NCI-H2029 (cell line): ENCODE measurements at places on chromosomes 16 and 17.

- no peak for DNase-seq
Observed at GRCh38 chr16:85750146-85750826, 610 bp downstream of the C16orf74 start.

DNA sequence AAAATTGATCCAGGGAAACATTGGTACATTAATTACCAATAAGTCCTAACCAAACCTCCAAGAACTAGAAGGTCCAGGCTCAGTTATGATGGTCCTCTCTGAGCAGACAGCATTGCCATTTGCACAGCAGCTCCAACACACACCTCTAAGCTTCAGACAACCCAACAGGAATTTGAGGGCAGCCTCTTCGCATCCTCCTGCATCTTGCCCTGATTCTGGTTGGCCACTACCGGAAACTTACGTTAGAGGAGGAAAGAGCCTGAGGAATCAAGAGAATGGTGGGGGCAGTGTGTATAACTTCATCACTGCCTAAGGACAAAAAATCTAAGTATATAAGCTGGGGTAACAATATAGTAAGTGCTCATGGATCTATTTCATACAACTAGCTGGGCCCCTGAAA is 15.7 kb downstream of the FAM117A start:
- DNase-seq, result no peak

DNA sequence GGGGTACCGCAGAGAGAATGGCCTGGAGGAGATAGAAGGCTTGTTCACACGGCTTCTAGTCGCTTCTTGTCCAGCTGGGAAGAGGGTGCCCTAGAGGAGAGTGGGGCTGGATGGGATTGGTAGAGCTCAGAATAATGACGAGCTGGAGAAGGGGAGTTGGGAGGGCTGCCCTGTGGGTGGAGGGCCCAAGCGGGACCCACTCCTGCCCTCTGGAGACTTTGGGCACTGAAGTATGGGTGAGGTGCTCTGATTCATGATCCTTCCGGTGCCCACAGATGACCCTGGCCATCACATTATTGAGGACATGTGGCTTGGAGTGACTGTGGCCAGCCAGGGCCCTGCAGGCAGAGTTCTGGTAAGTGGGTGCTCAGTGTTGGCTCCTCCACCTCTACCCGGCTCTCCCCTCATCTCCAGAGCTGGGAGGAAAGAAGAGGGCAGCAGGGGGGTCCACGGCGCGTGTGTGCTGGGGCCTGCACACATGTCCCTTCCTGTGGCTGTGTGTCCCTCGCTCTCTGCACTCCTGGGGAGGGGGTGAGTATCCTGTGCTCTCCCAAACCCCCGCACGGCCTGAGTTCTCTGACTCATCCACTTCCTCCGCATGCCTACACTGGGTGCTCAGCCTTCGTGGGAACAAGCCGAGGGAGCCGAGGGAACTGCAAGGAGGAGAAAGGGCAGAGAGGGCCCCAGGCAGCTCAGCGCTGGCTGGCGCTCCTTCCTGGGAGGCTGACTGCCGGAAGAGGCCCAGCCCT is 8.5 kb downstream of the ITGA3 start:
- DNase-seq, result no peak

DNA sequence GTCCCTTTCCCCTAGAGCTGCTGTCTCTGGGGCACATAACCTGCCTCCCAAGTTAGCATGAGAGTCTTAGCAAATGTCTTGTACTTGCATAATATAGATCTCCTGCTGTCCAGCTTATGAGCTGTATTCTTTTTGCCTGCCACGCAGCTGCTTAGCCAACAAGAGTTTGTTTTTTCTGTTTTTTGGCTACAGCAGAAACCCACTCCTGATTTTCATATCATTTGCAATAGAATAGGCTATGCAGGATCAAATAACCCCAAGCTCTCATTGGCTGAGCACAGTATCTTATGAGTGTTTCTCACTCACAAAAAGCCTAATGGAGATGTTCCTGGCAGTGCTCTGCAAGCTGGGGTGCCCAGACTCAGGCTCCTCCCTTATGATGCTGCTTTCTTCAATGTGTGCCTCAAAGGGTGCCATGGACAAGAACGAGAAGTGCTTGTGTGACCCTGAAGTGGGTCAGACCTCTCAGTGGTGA is 23.1 kb downstream of the B9D1 start:
- DNase-seq, result no peak

- DNase-seq, result no peak
Observed at GRCh38 chr16:79099716-79100115, 500.8 kb downstream of the MAF start.

GRCh38 chr16:89748921-89749320 is 27.6 kb downstream of the ZNF276 start:
- DNase-seq, result no peak

- no peak for DNase-seq
Observed at GRCh38 chr16:59324462-59324861, 590.3 kb upstream of the GOT2 start.

DNA sequence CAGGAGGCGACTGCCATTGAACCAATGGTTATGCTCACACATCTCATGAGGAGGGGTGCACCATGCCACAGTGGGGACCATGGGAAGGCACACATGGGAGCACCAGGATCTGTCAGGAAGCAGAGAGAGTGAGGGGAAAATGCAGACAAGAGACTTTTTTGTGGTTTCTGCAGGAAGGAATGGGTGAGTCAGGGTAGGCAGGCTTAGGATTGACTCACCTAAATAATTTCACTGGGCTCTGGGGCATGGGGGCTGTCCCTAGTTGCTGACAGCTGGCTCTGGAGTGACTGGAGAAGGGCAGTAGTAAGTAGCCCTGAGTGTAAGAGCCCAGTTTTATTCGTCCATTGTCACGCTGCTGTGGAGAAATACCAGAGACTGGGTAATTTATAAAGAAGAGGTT is 202.4 kb downstream of the AXIN2 start:
- DNase-seq, result no peak
